ENCODE measurements at places on chromosomes 1 and 21.

- no peak for DNase-seq
Measured at GRCh38 chr1:23114424-23115079, 54.1 kb downstream of the LUZP1 start.

GRCh38 chr1:175307160-175307559 lies 114.6 kb upstream of the KIAA0040 start:
- no peak for DNase-seq

GRCh38 chr1:109658533-109659042 lies 2.7 kb downstream of the GSTM4 start:
- DNase-seq = no peak

- no peak for DNase-seq
Measured at GRCh38 chr1:29753244-29753643, 516.9 kb downstream of the PTPRU start.

GRCh38 chr1:193831465-193831864 lies 645.1 kb upstream of the B3GALT2 start:
- no peak for DNase-seq

GRCh38 chr1:153607381-153607780 lies 5.6 kb downstream of the S100A16 start:
- DNase-seq = no peak
